ENCODE measurements at places on chromosomes 7 and 10.

DNA sequence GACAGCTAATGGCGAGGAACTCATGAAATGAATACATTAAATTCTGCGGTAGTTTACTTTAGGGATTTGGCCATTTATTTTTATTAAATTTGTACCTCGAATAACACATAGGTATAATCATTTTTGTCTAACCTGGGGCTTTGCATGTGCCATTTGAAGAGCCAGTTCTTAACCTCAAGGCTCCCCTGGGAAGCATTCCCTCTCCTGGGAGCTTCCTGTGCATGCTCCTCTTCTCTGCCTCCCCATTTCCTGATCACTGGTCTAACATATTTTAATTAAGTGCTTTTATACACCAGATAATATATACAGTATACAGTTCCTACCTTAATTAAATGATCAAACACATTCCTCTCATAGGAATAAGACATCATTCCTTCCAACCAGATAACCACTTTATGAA, 183.9 kb upstream of the FZD1 start:
- no peak for DNase-seq

GRCh38 chr7:22726907-22727713, at the start of gene IL6:
Gene IL6 (plus strand): TSS chr7:22727200. CDS start chr7:22727263, 63 bp downstream.
- DNase-seq, result peak; percentile 60

DNA sequence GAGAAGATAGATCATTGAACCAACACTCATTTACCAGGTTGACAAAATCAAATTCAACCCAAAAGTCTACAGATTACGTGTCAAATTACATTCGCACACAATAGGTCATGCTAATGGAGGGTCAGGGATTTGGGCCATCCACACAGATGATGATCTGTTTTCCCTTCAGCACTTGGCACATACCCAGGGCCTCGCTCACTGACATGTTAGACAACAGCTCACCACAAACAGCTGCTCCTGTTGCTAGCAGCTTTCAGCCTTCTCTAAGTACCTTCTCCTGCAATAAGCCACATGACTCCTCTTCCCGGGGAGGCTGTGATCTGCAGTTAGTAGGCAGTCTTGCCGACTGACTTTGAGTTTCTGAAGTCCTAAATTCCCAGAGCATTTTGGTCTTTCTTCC, 18.4 kb downstream of the NKX2-3 start:
- DNase-seq, result peak; percentile 32

DNA sequence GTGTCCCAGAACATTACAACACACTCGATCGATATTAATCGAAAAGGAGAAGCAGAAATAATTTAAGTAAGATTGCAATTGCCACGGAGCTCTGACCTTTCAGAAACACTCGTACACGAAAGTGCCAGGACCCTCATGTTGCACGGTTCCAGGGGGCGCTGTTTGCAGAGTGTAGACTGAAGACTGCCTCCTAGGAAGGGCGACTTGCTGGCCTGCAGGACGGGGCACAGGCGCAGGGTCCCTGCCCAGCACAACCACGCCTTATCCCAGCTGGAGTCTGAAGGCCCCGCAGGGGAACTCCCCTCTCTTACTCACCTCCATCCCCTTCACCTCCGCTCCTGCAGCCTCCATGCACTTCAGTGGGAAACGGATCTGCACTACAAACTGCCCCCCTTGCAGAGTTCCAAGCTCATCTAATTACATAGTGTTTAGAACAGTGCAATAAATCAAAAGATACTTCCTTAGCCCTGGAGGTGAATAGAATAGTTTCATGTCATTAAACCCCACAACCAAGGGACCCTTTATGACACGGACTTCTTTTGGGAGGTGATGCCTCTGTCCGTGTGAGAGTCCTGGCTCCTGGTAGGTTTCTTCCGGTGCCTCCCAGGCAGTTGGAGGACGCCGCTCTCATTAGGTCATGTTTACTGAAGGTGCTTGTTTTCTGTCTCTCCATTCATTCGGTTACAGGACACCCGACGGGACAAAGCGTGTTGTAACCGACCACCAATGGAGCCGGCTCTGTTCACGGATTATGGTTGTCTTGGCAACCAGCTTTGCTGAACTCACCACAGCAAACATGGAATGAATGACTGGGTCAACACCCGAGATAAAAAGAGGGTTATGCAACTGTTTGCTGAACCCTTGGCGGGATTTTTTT, 262.2 kb downstream of the BAMBI start:
- DNase-seq, result no peak

DNA sequence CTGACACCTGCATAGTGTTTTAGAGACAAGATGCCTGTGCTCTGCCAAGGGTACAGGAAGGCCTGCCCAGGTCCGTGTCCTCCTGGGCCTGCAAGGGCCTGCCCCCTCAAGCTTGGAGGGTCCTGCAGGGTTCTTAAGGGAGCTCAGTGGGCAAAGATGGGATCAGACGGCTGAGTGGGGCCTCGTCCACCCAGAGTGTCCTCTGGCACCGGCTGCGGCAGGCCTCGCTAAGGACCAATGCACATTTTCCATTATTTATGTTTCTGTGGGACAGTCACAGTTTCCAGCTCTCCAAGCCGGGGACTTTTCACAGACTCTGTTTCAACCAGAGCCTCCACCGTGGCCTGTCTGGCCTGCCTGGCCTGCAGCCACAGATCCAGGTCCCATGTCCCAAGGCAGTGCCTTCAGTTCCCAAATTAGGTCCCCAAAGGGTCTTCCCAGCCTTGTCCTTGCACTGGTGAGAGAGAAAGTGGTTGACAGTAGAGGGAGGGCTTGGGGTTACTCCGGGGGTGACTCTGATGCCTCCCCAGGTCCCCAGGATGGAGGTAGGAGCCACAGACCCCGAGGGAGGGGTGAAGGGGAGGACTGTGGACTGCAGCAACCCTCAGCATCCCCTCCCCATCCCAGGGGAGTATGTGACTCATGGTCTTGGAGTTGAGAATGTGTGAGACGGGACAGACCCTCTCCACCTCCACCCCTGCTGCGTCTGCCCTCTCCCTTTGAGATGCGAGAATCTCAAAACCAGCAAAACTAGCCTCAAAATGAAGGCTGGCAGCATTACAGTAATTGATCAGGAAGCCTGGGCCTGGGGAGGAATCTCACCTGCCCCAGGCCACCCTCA, 14.8 kb downstream of the MYL10 start:
- no peak for DNase-seq

DNA sequence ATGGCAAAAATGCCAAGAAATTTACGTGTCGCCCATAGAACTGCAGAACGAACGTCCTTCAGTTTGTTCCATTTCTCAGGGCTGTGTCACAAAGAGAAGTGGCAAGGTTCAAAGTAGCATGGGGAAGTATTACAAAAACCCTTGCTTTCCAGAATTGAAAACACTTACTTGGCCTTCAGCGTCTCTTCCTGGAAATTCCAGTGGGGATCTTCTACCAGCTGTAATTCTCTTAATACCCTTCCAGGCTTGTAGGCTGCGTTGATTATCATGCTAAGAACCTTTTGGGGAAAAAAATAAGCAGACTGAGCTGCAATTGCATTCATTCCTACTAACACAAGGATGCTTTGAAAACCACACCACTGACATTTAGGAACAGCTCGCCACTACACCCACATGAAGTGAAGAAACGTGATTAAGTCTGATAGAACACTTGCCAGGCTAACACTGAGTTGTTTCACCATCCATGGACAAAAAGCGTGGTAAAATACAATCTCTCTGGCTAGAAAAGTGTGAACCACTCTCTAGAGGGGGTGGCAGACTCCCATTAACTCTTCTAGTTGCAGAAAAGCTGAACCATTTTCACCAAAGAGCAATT, 222.3 kb downstream of the SFMBT2 start:
- DNase-seq, result no peak

DNA sequence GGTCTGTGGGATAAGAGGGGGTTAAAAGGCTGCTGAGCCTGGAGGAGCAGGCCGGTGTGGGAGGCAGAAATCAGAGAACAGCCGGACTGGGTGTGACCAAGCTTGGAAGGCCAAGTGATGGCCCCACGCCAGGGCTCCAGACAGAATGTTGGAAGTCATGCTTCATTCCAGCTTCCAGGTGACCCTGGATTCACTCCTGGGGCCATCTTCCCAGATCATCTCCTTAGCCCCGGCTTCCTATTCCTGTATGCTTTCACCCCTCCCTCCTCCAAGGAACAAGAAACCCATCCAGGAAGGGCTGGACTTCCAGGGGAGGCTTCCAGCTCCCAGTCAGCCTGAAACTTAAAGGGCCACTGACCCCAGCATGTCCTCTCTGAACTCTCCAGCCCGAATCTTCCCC, 1.0 kb downstream of the INMT start:
- no peak for DNase-seq

DNA sequence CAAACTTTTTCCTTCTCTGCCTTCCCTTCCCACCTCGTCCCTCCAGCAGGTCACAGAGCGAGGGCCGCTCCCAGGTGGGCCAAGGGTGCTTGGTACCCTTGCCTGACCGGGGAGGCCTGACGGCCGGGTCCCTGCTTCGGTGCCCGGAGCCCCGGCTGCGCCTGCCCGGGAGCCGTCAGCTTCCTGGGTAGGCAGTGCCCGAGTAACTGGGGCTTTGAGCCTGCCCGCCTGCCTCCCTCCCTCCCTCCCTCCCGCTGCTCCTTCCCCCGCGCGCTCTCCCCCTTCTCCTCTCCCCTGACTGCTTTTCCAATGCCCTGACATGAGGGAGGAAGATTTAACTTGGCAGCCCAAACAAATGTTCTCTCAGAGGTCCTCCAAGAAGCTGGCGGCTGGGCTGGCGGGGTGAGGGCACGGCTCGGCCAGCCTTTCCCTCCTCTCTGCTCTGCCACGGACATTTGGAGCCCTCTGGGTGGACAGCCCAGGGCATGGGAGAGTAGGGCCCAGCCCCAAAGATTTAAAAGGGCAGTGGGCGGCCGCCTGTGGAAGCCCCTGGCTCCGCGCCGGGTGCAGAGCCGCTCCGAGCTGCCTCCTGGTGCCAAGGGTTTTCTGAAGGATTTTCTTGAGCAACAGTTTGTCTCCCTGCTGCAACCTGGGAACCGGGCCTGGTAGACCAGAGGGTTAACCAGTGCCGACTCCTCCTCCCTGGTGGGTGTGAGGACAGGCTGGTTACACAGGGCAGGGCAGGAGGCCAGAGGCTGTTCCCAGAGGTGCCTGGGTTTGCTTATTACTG, 2.0 kb downstream of the ZMIZ1 start:
- DNase-seq, result no peak

GRCh38 chr7:91347290-91347689, 83.1 kb downstream of the FZD1 start:
- DNase-seq, result no peak

GRCh38 chr7:19293431-19293830, 148.2 kb upstream of the FERD3L start:
- DNase-seq, result no peak

DNA sequence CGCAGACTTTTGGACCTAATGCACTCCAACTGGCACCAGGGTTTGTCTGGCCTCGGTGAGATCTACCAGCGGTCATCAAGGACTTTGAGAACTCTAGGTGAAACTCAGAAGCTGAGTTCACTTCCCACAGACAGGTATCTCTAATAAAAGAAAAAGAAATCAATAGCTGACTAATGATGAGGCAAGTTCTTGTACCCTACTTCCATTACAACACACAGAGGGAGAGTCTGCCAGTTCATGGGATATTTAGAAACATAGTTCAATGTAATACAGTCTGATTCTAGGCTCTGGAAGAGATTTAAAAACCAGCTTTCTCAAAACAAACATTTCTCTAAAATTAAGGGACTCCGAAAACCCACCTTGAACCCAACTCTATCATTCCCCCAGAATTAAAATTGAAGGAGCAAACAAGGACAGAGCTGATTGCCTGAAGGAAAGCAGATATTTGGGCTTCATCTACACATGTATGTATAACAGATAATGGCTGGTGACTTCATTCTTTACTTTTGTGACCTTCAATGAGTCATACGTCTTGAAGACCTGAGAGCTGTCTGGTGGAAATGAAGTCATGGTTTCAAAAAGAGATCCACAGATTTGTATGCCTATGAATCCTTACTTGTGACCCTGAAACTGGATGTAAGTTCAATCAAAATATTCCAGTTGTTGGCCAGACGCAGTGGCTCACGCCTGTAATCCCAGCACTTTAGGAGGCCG, 2.7 kb upstream of the PNLIPRP1 start:
- DNase-seq, result no peak

DNA sequence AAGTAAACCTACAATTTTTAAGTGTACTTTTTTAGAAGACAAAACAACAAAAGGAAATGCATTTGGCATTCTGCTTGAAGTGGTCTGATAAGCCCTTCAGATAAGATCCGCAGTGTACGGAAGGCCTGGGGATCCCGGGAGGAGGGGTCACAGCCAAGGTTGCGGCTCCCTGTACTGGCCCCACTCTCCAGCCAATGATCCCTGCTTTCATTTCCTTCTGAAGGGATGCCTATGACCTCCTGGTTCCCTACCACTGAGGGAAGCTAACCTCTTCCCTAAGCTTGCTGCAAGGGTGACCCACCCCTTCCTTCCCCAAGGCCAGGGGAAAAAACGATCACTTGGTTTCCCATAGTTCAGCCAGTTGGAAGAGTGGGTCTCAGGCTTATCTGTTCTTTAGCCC, 5.3 kb downstream of the DENND2A start:
- no peak for DNase-seq

DNA sequence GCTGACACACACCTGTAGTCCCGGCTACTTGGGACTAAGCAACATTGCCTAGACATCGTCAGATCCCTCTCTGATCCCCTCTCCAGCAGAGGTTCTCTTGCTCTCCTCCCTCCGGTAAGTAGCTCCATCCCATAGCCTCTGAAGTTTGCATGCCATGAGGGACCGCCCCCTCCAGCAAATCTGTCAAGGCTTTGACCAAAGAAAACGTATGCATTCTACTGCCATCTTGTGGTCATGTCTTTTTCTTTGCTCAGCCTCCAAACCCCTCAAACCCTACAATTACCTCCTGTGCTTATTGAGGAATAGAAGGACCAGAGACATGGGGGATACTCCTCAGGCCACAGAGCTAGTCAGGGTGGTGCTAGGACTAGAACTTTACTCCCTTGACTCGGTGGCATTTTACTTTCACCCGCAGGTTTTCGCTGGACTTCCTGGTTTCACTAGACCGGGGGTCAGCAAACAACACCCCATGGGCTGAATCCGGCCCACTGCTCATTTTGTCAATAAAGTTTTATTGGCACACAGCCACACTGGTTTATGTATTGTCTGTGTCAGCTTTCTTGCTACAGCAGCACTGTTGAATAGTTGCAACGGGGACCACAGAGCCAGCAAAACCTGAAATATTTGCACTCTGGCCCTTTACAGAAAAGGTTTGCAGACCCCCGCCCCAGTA, 202.6 kb upstream of the FOXK1 start:
- DNase-seq, result peak; percentile 65
